NCI-H82 (cell line): ENCODE measurements at places on chromosomes 7 and 10.

- no peak for DNase-seq
These were observed 9.1 kb downstream of the CELF2 start for GRCh38 chr10:11026773-11027172.

DNA sequence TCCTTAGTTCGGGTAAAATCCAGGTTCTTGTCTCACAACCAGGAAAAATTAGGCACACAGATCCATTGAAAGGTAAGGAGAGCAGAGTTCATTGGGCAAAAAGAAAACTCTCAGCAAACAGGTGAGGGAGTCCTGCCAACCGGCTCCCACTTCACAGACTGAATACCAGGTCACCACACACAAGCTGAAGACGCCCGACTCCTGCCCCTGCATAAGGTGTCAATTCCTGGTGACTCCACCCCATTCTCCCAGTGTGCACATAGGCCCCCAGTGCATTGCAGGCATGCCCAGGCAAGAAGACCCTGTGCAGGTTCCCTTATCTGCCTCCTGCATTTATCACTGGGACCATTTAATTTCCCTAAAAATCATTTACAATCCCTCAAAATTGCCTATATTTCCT lies 354.6 kb downstream of the LRRTM3 start:
- no peak for DNase-seq

DNA sequence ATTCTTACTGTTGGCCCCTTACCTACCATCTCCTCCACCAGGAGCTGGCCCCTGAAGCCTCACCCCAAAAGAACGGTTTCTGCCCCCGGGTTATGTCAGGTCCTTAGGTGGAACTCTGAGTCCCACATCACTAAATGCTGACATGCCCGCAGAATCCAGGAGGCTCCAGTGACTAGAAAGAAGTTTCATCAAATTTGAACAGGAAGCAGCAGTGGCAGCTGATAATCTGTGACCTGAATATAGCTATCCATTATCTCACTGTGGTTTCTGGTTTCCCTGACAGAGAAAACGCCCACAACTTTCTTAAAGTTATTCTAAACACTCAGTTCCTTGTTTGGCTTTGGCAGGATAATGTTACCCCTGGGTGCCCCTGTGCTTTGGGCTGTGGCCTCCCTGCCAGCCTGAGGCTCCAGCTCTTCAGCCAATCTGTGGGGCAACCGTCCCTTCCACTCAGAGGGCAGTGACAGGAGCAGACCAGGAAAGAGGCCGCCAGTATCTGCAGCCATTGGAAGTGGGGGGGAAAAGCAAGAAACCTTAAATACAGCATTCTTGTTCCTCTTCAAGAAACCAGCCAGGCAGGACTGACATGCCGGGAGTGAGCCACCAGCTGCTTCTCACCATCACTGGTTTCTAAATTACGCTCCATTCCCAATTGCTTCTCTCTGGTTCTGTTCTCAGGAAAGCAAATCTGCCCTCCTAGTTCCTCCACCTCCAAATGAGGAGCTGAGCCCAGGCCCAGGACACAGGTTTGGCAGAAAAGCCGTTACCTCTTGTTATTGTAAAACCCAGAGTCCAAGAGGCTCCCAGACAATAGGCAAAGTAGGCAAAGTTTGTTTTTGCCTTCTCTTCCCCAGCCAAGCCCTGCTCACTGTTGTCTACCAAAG lies 41.2 kb upstream of the VCL start:
- no peak for DNase-seq

DNA sequence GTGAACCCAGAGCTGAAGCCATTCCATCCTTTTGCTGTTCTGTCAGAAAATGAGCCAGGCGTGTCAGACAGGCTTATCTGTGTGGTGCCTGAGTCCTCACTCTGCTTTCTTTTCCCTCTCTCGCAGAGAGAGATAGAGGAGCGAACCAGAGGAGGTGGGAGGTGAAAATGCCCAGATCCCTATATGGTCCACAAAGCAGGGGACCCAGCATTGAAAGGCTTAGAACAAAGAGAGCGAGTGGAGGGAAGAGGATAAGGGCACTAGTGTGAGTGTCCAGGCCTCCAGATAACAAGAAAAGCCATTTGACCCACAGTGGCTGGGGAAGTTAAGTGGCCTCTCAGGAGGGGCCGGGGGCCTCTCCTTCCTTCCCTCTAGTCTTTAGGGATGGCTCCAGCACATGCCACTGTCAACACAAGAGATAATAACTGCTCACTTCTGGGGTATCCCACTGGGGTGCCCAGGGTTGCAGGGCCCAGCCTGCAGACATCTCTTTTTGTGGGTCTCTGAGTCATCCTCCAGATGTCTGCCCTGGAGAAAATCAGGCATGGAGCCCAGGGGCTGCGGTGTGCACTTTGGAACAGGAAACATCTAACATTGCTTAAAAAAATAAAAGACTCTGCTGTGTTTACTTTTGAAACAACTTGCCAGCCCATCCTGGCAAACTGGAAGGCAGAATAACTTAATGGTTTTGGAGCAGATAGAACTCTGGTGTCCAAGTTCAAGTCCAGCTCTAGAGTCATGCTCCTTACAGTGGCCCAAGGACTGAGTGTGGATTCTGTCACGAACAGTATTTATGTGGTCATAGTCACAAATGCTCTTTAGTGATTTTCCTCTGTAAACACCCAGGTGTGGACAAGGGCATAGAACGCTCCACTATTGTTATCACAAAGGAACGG lies 189.5 kb downstream of the CXCL12 start:
- DNase-seq = no peak
